ENCODE measurements at places on chromosomes 1 and 21.

GRCh38 chr1:192477630-192478029 is 97.9 kb upstream of the RGS1 start:
- no peak for DNase-seq

DNA sequence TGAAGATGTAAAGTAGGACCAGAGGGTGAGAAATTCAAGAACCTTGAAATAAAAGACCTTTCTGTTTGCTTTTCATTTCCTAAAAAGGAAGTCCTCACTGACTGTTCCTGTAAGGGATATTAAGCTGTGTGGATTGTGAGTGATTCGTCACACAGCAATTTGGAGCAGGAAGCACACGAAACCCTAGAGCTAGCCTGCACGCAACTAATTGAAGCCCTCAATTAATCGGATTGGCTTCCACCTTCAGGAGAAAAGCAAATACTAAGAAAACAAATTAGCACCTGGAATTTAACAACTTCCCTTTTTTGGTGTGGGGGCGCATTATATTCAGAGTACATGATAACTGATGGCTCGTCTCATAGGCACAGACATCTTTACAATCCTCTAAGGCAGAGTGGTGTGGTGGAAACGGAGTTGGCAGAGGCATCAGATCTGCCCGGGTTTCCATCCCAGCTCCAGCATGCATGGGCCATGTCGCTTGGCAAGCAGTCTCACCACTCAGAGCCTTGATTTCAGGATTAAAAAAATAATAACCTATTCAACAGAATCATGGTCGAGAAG is 95.2 kb downstream of the KCNJ15 start:
- DNase-seq, result peak; percentile 90

- DNase-seq, result no peak
Measured at GRCh38 chr1:194273660-194274059, 1087.2 kb upstream of the B3GALT2 start.

DNA sequence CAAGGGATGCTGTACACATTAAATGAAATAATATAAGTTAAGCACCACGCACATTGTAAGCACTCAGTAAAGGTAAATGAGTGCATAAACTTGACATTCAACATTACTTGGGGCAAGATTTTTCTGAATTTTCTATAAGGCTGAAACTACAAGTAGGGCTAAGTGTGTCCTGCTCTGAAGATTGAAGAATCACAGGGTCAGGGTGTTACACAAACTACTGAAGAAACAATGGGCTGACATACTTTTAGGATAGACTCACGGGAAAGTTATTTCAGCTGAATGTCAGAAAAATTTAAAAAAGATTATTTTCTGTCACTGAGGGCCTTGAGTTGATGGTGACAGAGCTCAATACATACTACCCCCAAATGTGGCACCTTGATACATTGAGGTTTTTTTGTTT is 644.2 kb upstream of the PLXNA2 start:
- DNase-seq, result no peak
